ENCODE measurements at places on chromosomes 1 and 21. TPM values are rescaled to one million over a fixed set of nuclear protein-coding genes. Genes with fewer than 3 reads are reported as not detected.

KLHDC8A gene
- total RNA-seq, result not detected

SPTA1 gene
- not detected for total RNA-seq

KDM5B gene
- 180 TPM for total RNA-seq

KCNQ4 gene
- not detected for total RNA-seq

ATP1A4 gene
- total RNA-seq, result not detected

BTG3 gene
- total RNA-seq, result 53.5 TPM

MCOLN2 gene
- 3.1 TPM for total RNA-seq

GRCh38 chr1:161238039-161238473 lies at the start of gene NR1I3:
Gene NR1I3, minus strand, starts transcription at chr1:161238203. Its CDS starts 1,638 bp downstream, at chr1:161236565.
- H3K27me3 ChIP-seq, result no peaks in the 10 kb centered on the region
- no peak for DNase-seq
- H3K4me3 ChIP-seq, result no peak within 1 kb of the TSS
- no peak within 1 kb of the TSS for H3K27ac ChIP-seq
- H3K36me3 ChIP-seq, result peaks cover 7% of the 10 kb centered on the region
- peaks cover 11% of the 10 kb centered on the region for H3K4me1 ChIP-seq

GRCh38 chr1:195939844-195940243 lies 668.4 kb downstream of the KCNT2 start:
- no peak overlapping the region for H3K4me3 ChIP-seq
- no peak overlapping the region for H3K27ac ChIP-seq
- no peaks in the 10 kb centered on the region for H3K4me1 ChIP-seq
- no peaks in the 10 kb centered on the region for H3K27me3 ChIP-seq
- peak; percentile 51 for DNase-seq

- no peaks in the 10 kb centered on the region for H3K27me3 ChIP-seq
- peak; percentile 78 for DNase-seq
- H3K4me1 ChIP-seq, result peaks cover 29% of the 10 kb centered on the region
- no peaks in the 10 kb centered on the region for H3K36me3 ChIP-seq
- no peak overlapping the region for H3K27ac ChIP-seq
Measured at GRCh38 chr1:182680901-182681567, 3.4 kb downstream of the RGS8 start.

DNA sequence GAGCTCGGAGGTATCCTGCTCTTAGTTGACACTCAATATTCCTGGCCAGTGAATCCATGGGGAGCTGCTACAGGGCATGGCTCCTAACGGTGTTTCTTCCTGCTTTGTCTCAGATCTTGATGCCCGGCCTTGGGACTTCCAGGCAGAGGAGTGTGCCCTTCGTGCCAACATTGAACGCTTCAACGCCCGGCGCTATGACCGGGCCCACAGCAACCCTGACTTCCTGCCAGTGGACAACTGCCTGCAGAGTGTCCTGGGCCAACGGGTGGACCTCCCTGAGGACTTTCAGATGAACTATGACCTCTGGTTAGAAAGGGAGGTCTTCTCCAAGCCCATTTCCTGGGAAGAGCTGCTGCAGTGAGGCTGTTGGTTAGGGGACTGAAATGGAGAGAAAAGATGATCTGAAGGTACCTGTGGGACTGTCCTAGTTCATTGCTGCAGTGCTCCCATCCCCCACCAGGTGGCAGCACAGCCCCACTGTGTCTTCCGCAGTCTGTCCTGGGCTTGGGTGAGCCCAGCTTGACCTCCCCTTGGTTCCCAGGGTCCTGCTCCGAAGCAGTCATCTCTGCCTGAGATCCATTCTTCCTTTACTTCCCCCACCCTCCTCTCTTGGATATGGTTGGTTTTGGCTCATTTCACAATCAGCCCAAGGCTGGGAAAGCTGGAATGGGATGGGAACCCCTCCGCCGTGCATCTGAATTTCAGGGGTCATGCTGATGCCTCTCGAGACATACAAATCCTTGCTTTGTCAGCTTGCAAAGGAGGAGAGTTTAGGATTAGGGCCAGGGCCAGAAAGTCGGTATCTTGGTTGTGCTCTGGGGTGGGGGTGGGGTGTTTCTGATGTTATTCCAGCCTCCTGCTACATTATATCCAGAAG lies 16.7 kb downstream of the ALX3 start:
- H3K4me1 ChIP-seq, result peaks cover 2% of the 10 kb centered on the region
- peaks cover 74% of the 10 kb centered on the region for H3K36me3 ChIP-seq
- H3K27ac ChIP-seq, result peak overlapping the region; percentile 12
- DNase-seq, result peak; percentile 57
- H3K4me3 ChIP-seq, result no peak overlapping the region
- H3K27me3 ChIP-seq, result no peaks in the 10 kb centered on the region

DNA sequence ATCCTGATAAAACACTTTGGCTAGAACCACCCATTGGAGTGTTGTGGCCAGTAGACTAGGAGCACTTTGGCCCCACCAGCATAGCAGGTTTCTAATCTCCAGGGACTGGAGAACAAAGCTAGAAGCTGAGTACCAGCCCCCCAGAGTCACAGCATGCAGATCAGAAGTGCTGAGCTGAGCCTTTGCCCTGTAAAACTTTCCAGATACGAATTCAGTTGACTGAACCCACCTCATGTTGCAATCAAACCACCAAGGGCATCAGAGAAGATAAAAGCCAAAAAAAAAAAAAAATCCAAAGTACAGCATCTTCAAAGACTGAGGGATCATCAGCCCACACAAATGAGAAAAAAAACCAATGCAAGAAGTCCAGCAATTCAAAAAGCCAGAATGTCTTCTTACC lies 8.7 kb upstream of the CD53 start:
- no peaks in the 10 kb centered on the region for H3K27me3 ChIP-seq
- no peak overlapping the region for H3K27ac ChIP-seq
- H3K36me3 ChIP-seq, result no peaks in the 10 kb centered on the region
- DNase-seq, result no peak

GRCh38 chr1:197519741-197520334 lies 251.8 kb downstream of the CRB1 start:
- no peaks in the 10 kb centered on the region for H3K27me3 ChIP-seq
- no peak overlapping the region for H3K27ac ChIP-seq

DNA sequence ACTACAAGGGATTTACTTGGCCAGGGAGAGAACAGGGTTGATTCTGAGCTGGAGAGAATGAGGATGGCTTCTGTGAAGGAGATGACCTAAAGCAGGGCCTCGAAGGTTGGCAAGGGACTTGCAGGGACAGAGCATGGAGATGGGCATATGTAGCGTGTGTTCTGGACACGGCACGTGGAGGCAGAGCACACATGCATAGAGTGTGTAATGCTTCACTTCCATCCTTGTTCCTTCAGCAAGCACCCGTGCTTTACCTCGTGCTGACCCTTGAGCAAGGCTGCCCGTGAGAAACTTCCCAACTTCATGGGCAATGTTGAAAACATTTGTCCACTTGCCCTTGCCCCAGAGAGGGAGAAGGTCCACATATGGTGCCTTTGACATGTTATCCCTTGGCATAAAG lies 33.1 kb downstream of the NFIA start:
- no peak overlapping the region for H3K4me3 ChIP-seq
- no peaks in the 10 kb centered on the region for H3K27me3 ChIP-seq
- no peak for DNase-seq

DNA sequence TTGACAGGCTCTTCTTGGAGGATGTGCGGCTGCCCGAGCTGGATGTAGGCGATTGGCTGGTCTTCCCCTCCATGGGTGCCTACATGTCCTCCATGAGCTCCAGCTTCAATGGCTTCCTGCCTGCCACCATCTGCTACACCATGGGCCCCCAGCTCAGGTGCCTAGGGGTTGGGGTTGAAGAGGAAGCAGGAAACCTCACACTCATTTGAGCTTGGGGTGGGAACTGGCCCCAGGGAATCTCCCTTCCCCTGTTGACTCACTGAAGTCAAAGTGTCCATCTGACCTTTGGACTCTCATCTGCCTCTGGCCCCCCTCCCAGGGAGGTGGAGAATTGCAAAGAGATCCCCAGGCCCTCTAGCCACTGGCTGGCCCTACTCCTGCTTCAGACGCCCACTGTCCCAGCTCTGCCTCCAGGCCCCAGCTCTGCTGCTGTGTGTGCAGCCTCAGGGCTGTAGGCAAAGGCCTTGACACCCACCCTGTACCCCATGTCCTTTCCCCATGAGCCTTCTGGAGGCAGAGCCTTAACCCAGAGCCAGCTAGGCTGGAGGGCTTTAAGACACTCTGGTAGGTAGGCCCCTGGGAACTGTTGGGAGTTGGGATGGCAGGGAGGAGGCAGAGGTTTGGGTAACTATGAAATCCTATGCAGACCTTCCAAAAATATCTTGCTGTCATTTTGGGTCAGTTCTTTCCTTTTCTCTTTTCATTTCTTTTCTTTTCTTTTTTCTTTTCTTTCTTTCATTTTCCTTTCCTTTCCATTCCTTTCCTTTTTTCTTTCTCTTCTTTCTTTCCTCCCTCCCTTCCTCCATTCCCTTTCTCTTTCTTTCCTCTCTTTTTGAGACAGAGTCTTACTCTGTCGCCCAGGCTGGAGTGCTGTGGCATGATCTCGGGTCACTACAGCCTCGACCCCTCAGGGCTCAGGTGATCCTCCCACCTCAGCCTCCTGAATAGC lies 66.9 kb upstream of the TINAGL1 start:
- no peaks in the 10 kb centered on the region for H3K36me3 ChIP-seq
- no peaks in the 10 kb centered on the region for H3K27me3 ChIP-seq
- no peak for DNase-seq
- no peak overlapping the region for H3K4me3 ChIP-seq
- peaks cover 14% of the 10 kb centered on the region for H3K4me1 ChIP-seq

GRCh38 chr1:84916897-84917296 lies 23.9 kb upstream of the LPAR3 start:
- no peak overlapping the region for H3K27ac ChIP-seq
- no peaks in the 10 kb centered on the region for H3K36me3 ChIP-seq
- H3K27me3 ChIP-seq, result no peaks in the 10 kb centered on the region
- DNase-seq, result no peak

GRCh38 chr1:12302798-12303447 lies 73.1 kb downstream of the VPS13D start:
- no peak overlapping the region for H3K27ac ChIP-seq
- H3K36me3 ChIP-seq, result peaks cover 78% of the 10 kb centered on the region
- no peaks in the 10 kb centered on the region for H3K27me3 ChIP-seq
- DNase-seq, result no peak
- no peak overlapping the region for H3K4me3 ChIP-seq

GRCh38 chr21:46000182-46000730 lies 18.7 kb downstream of the COL6A1 start:
- H3K4me3 ChIP-seq, result no peak overlapping the region
- peaks cover 6% of the 10 kb centered on the region for H3K36me3 ChIP-seq
- no peak for DNase-seq

DNA sequence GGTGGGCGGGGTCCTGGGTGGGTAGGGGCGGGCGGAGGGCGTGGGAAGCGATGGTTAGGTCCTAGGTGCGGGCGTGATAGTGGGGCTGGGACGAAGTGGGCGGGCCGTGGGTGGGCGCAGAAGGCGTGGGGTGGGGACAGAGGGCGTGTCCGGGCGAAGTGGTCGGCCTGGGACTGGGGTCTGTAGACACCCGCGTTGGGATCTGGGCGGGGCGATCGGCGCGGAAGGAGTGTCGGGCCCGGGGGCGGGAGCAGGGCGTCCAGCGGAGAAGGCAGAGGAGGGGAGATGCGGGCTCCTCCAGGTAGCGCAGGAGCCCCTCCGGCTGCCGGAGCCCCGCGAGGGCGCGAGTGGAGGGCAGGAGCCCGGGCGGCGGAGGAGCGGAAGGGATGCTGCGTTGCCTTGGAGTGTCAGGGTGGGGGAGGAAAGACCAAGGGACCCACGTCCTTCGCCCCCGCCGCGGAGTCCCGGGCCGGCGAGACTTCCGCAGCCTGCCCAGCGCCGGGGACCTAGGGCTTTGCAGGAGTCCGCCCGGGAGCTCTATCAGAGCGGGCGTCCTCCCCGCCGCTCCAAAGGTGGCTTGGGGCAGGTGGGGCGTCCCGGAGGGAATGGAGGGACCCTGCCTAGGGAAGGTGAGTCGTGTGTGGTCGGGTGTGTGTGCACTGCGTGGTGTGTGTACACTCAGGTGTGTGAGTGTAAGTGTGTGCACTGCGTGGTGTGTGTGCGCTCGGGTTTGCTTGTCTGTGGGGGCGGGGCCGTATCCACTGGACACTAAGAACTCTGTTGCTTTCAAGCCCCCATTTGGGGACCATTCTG lies 27.0 kb upstream of the PRSS38 start:
- no peaks in the 10 kb centered on the region for H3K27me3 ChIP-seq
- H3K4me1 ChIP-seq, result peaks cover 5% of the 10 kb centered on the region
- peak overlapping the region; percentile 49 for H3K27ac ChIP-seq
- DNase-seq, result no peak
- peak overlapping the region; percentile 71 for H3K4me3 ChIP-seq

- H3K27ac ChIP-seq, result no peak overlapping the region
- H3K27me3 ChIP-seq, result no peaks in the 10 kb centered on the region
- DNase-seq, result no peak
- H3K4me1 ChIP-seq, result no peaks in the 10 kb centered on the region
Measured at GRCh38 chr1:24850328-24850920, 79.7 kb downstream of the RUNX3 start.

DNA sequence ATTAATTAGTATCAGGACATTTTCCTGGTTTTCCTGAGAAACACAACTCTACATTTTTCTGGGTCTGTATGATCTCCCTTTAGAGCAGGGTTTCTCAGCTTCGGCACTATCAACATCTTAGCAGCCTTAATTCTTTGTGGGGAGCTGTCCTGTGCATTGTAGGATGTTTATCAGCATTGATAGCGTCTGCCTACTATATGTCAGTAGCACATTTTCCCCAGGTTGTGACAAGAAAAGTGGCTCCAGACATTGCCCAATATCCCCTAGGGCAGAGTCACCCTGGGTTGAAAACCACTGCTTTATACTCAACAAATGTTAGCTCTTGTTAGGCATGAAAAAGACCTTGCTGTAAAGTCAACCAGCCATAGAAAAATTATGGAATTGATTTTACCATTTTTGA lies 195.1 kb upstream of the FMN2 start:
- H3K27ac ChIP-seq, result no peak overlapping the region
- peaks cover 19% of the 10 kb centered on the region for H3K4me1 ChIP-seq
- DNase-seq, result no peak
- no peaks in the 10 kb centered on the region for H3K36me3 ChIP-seq
- no peak overlapping the region for H3K4me3 ChIP-seq
- H3K27me3 ChIP-seq, result no peaks in the 10 kb centered on the region

DNA sequence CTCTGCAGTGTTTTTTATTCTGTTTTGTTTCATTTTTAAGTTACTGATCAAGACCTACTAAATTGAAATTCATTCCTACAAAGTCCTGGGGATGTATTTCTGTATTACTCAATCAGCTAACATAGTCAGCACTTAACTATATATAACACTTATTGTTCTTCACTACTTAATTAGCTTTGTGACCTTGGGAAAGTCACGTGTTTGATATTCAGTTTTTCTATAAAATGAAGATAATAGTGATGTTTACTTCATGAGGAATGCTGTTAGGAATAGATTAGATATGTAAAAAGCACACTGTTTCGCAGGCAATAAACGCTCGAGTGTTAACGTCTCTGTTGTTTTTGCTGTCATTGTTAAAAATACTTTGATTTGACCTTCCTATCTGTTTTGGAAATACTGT lies 44.6 kb downstream of the CTTNBP2NL start:
- no peaks in the 10 kb centered on the region for H3K27me3 ChIP-seq
- no peak overlapping the region for H3K27ac ChIP-seq

- H3K4me1 ChIP-seq, result peaks cover 34% of the 10 kb centered on the region
- H3K27me3 ChIP-seq, result no peaks in the 10 kb centered on the region
- DNase-seq, result no peak
- H3K36me3 ChIP-seq, result peaks cover 4% of the 10 kb centered on the region
- no peak overlapping the region for H3K4me3 ChIP-seq
Measured at GRCh38 chr1:184408580-184408979, 21.8 kb downstream of the C1orf21 start.

GRCh38 chr1:160811147-160811546 lies 15.2 kb downstream of the LY9 start:
- H3K4me1 ChIP-seq, result peaks cover 10% of the 10 kb centered on the region
- H3K27ac ChIP-seq, result no peak overlapping the region
- no peak overlapping the region for H3K4me3 ChIP-seq
- H3K36me3 ChIP-seq, result no peaks in the 10 kb centered on the region
- no peak for DNase-seq

Measured in MCF 10A (cell line).